ENCODE measurements at places on chromosomes 4 and X.

DNA sequence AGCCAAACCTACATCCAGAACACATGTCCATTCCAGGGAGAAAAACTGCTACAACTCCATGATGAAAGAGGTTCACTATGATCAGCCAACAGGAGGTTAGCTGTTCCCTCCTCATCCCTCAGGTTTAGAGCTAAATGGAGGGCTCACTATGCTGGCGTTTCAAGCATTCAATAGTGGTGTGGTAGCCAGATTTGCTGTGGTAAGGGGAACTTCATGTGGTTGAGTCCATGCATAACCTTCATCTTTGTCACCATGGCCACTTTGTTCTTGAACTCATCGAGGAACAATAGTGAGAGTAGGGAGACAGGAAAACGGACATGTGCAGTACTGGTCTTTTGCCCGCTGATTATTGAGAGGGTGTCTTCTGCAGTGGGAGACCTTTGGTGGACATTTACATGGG lies 33.8 kb downstream of the ALPK1 start:
- DNase-seq, result no peak

DNA sequence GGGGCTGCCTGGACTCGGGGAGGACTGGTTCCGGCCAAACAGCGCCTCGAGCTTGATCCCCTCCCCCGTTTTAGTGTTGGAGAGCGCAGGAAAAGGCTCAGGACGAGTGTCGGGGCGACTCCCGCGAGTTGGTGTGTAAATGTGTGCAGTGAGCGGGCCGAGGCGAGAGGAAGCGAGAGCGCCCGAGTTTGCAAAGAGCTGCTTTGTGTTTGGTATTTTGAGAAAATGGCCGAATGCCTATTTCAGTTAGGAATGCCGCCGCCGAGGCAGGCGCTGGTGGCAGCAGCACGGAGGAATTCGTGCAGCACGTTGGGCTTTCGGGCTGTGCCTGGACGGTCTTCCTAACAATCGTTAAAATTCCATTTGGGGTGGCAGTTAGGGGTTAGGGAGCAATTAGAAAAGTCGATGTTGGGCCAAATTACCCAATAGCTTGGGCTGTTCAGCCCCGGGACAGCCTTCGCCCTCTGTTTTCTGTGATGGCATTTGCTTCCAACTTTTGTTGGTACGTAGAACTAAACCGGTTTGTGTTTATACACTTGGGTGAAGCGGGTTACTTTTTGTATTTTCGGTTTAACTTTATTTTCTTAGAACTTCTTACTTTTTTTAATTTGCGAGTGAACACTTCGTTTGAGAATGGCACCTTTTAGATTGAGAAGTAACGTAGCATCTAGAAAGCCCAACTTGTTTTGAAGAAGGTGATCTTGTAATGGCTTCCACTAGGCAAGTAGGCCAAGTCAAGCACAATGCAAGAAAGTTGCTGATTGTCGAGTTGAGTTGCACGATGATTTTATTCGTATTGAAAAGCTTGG lies 1.6 kb downstream of the REST start:
- DNase-seq, result peak; percentile 33

DNA sequence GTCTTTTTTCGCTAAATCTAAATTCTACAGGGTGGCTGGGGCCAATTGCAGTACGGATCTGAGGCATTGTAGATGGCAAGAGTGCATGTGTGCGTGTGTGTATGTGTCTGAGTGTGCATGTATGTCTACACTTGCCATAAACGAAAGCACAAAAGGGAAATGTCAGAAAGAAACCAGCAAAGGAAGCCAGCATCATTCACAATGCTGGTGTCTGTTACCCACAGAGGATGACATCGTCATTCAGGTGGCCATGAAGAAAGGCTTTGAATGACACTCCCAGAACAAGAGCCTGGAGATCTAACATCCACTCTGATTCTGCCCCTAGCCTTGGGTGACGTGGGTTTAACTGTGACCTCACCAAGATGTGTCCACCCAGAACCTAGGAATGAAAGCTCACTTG lies 124.6 kb downstream of the DHRSX start:
- DNase-seq, result no peak

DNA sequence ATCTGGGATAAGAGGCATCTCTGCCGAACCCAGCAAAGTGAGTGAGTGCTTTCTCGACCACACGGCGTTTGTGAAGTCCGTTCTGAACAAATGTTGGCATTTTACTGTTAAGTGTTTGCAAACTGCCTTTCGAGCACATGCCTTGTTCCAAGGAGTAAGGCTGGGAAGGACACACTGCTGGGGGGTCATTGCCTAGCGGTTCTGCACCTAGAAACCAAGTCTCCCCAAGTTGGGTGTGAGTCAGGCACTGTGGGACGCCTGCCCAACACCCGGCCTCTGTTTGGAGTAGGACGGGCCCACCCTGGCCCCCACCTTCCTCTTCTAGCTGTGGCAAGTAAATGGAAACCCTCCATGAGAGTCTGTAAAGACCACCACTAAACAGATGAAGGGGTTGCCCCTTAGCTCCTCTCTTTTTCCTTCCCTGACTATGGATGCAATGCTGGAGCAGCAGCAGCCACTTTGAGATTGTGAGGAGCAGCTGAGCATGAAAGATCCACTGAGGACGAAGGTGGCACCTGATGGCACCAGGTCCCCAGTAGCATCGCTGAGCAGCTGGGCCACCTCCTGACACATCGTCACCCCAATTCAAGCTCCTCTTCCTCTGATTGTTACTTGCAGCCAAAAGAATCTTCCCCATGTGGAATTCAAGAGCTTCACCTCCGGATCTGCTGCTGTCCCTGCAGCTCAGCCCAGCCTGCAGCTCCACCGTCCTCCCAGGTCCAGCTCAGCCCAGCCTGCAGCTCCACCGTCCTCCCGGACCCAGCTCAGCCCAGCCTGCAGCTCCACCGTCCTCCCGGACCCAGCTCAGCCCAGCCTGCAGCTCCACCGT lies 6.3 kb downstream of the CPLX1 start:
- DNase-seq, result peak; percentile 45

GRCh38 chr4:54005475-54005874 lies 58.9 kb downstream of the CHIC2 start:
- no peak for DNase-seq

DNA sequence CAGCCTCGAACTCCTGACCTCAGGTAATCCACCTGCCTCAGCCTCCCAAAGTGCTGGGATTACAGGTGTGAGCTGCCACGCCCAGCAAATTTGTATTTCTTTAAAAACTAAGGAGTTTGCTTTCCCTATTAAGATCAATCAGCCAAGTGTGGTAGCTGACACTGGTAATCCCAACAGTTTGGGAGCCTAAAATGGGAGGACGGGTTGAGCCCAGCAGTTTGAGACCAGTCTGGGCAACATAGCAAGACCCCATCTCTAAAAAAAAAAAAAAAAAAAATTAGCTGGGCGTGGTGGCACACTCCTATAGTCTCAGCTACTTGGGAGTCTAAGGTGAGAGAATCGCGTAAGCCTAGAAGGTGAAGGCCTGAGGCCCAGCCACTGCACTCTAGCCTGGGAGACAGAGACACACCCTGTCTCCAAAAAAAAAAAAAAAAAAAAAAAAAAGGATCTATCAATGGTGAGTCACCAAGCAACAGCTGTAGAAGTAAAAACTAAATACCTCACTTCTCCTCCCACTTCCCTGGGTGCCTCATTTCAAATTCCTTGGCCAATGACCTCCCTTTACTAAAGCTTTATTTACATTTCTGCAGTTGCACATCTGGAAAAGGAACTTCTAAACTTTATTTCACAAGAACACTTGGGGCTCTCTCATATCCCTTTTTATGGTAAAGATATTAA lies 54.5 kb downstream of the LDB2 start:
- no peak for DNase-seq

- DNase-seq, result no peak
These were observed 891.0 kb upstream of the FRG1 start for GRCh38 chr4:189049682-189050081.

Data from posterior cingulate gyrus (tissue), 11 donors.